ENCODE measurements at places on chromosomes 13 and 19.

GRCh38 chr13:37409756-37410155 is 188.8 kb downstream of the POSTN start:
- DNase-seq = no peak

DNA sequence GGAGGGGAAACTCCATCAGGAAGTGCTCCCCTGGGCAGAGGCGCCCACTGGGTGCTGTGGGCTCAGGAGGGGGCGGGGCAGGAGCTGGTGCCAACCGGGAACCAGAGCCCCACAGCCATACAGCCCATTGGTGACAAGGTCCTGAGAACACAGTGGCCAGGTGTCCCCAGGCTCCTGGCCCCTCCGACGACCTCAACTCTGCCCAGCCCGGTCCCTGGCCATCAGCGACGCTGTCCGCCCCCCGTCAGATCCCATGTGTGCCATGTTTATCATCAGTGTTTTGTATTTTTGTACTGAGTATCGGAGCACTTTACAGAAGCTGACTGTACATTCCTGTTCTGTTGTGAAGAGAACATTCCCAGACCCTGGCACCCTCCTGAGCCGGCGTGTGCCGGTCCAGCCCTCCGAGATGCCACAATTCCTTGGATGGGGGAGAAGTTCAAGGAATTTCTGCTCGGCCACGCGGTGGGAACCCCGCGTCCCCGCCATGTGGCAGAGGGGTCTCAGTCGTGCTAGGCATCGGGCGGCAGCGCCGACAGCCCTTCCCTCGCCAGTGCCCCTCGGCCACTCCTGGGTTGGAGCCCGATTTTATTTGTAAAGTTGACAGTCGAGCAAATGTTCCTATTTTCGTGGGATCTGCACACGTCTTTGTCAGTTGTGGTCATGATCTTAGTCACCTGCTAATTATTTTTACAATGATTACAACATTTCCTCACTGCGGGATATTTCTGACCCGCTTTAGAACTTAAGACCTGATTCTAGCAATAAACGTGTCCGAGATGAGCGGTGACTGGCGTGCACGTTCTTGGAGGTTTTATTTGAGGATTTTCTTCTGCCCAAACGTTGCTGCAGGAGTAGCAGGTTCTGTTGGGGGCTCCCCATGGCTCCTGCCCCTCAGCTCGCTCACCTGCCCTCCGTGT is 16.9 kb downstream of the PEX11G start:
- DNase-seq = no peak

DNA sequence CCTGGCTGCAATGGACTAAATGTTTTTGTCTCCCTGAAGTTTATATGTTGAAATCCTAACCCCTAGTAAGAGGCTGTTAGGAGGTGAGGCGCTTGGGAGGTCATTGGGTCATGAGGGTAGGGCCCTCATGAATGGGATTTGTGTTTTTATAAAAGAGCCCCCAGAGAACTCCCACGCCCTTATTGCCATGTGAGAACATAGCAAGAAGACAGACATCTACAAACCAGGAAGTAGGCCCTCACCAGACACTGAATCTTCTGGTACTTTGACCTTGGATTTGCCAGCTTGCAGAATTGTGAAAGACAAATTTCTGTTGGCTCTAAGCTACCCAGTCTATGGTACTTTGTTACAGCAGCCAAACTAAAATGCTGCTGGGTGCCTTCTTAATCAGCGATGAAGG is 96.1 kb upstream of the SPATA13 start:
- DNase-seq = no peak

DNA sequence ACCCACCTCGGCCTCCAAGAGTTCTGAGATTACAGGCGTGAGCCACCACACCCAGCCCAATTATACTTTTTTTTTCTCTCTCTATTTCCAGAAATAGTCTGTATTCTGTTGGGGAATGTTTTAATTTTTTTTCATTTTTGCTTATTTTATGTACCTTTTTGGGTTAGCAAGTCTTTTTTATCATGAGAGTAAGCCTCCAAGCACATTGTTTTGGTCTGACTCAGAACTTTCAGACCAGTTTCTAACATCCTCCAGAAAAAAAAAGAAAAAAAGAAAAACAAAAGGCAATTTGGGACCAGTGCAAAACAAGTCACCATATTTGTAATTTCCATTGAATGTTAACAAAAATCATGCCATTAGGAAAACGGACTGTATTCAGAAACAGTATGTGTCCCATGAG is 1465.5 kb downstream of the SLITRK5 start:
- no peak for DNase-seq

DNA sequence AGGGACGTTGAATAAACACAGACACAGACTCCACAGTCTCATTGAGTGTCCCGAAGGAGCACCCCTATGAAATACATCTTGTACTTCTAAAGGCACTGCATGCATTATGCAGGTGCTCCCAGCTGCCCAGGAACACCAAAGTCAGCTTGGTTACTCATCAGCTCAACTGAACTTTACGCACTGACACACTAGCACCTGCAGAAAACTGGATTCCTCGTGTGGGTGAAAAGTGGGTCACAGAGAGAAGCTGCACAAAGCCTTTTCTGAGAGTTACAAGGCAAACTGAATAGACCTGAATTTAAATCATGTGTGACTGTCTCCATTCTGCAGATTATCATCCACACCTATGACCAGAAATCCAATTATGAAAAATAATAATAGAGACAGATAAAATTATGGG is 527.5 kb upstream of the NBEA start:
- no peak for DNase-seq

DNA sequence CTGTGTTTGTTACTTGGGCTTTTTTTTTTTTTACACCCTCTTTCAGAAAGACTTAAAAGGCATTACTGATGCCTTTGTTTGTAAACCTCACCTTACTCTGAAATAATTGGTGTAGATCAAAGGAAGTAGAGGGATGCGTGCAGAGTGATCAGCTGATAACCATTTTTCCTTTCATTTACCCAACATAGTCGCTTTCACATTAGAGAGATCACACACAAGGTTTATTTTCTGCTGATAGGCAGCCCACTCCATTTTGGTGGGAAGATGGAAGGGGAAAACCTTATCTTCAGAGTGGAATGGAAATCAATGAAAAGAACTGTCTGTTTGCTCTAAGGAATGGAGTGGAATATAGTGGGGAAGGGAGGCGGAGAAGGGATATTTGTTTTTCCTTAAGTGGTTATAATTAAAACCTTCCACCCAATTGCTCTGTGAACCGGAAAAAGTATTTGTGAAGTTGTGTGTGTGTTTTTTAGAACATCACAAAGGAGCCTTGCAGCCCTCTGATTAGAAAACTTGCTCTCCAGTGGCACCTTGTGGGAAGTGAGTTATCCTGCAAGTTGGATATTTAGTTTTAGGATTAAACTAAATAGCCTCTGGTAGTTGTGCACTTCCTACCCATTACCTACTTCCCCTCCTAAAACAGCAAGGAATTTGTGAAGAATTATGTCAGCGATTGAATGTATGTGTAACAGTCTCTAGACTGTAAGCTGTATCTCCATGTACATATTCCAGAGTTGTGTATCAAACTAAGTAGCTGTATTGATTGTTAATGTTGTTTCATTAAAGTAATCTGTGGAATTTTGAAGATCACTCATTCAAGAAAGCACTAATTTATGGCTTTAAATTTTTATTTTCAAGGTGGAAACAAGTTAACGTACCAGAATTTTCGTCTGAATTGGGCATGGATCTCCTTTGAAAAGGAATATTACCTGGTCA is 76.8 kb downstream of the FREM2 start:
- DNase-seq = no peak

DNA sequence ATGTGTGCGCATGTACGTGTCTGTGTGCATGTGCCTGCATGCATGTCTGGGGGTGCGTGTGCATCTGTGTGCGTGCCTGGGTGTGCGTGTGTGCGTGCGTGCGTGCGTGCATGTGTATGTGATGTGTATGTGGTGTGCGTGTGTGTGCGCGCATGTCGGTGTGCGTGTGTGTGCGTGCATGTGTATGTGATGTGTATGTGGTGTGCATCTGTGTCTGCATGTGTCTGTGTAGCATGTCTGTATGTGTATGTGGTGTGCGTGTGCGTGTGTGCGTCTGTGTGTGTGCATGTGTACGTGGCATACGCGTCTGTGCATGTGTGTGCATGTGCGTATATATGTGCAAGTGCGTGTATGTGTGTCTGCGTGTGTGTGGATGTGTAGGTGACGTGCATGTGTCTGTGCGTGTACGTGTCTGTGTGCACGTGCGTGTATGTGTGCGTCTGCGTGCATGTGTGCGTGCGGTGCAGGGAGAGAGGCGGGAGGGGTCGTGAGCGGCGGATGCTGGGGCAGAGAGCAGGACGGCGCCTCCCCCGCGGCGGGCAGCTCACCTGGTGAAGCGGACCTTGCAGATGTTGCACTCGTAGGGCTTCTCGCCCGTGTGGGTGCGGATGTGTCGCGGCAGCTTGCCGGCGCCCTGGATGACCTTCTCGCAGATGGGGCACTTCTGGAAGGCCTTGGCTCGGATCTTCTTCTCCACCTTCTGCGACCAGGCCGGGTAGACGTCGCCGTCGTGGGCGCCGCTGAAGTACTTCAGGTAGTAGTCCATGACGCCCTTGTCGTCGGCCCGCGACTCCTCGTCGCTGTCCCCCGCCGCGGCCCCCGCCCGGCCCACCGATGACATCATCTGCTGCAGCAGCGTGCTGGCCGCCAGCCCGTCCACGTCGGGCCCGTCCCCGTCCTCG is 13.0 kb downstream of the ZBTB7A start:
- no peak for DNase-seq

GRCh38 chr13:32905063-32905863 is 111.0 kb upstream of the KL start:
- no peak for DNase-seq

GRCh38 chr13:106352850-106353249 is 182.6 kb downstream of the EFNB2 start:
- no peak for DNase-seq

GRCh38 chr19:2446381-2446780 is 10.4 kb downstream of the LMNB2 start:
- DNase-seq = no peak

- no peak for DNase-seq
Measured at GRCh38 chr13:65057986-65058385, 2172.2 kb downstream of the PCDH9 start.

- DNase-seq = no peak
Measured at GRCh38 chr19:54245936-54246335, 3.3 kb upstream of the LILRA6 start.

GRCh38 chr13:84917252-84917878 is 881.9 kb downstream of the SLITRK6 start:
- DNase-seq = no peak

DNA sequence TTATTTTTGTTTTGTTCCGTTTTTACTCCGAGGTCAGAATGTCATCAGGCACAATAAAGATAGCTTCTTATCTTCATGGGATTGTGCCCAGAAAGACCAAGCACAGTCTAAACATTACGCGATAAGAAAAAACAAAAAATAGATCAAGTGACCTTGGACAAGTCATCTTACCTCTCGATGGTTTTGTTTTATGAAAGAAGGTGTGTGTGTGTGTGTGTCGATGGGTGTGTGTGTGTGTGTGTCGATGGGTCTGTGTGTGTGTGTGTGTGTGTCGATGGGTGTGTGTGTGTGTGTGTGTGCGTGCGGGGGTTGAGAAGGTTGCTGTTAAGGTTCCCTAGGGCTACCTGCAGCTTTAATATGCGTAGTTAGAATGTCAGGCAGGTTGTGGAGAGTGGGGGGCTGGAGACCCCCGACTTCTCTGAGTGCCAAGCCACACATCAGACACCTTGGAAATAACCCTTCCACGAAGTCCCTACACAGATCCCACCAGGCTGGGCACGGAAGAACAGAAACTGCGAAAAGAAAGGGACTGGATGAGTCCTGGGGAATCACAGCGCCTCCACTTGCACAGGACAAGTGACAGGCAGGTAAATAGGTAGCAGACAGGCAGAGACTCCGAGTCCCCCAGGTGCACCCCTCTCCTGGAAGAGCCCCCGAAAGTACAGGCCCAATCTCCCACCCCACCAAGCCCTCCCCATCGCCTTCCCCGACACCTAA is 458 bp upstream of the ATP8A2 start:
- DNase-seq = no peak

GRCh38 chr13:51222686-51223559 is 725 bp downstream of the FAM124A start:
- DNase-seq = no peak

DNA sequence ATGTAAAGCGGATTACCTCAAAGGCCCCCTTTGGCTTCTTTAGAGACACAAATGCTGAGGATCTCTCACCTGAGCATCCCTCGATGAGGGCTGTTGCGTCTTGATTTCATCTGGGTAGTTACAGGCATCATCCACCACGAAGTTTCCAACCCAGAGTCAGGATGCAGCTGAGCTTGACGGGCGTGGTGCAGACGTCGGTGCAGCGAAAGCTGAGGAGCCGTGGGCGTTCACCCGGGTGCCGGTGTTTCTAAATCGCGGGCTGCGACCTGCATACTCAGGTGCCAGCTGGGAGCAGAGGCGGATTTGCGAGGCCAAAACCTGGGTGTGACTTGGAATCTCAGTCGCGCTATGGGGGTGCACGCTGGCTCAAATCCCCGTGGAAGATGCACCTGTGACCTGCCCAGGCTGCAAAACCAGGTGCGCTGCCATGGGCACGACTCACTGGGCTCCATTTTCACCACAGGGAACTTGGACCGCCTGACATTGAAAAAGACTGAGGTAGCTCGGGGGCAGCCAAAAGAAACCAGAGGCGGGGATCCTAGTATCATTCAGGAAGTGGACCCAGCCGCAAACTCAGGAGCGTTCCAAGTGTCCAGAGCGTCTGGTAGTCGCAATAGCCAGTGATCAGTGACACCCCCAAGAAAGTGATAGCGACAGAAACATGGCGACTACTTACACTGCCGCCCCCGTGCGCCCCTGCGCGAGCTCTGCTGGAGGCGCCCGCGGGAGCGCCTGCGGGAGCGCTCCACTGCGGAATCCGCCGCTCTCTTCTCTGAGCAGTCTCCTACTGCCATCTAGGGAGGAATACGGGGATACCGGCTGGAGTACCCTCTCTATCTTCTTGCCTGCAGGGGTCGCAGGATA is 36.4 kb upstream of the IGFL4 start:
- peak; percentile 48 for DNase-seq

GRCh38 chr19:1574354-1575136 is 6.4 kb upstream of the MEX3D start:
- DNase-seq = no peak

GRCh38 chr13:23554000-23554399 is 16.2 kb upstream of the TNFRSF19 start:
- no peak for DNase-seq

GRCh38 chr19:892243-892893 is 619 bp downstream of the MED16 start:
- no peak for DNase-seq

- DNase-seq = no peak
Measured at GRCh38 chr13:89951341-89951740, 1396.1 kb upstream of the MIR17HG start.

- DNase-seq = no peak
Measured at GRCh38 chr13:66565279-66565678, 664.9 kb downstream of the PCDH9 start.

Data from pulmonary artery endothelial cell (primary cell).